ENCODE measurements at places on chromosomes 1 and 21. TPM values are rescaled to one million over a fixed set of nuclear protein-coding genes. Genes with fewer than 3 reads are reported as not detected.

The RNF207 gene
- total RNA-seq, result 115 TPM

The ELF3 gene
- 126 TPM for total RNA-seq

The NCMAP gene
- total RNA-seq, result 0.33 TPM

The LYSMD1 gene
- 5.1 TPM for total RNA-seq

The LRRC71 gene
- total RNA-seq, result 0.77 TPM

The SPRR2A gene
- not detected for total RNA-seq

The VTCN1 gene
- total RNA-seq, result not detected

The PDE4B gene
- 0.26 TPM for total RNA-seq

The UBASH3A gene
- total RNA-seq, result 0.33 TPM

- DNase-seq, result no peak
These were observed 120.8 kb upstream of the RRP15 start for GRCh38 chr1:218164111-218164929.

- no peak for DNase-seq
These were observed 11.4 kb upstream of the MNDA start for GRCh38 chr1:158819461-158820443.

- no peak for DNase-seq
These were observed 34.9 kb downstream of the RSPH1 start for GRCh38 chr21:42461185-42461520.

- DNase-seq, result no peak
These were observed 18.8 kb downstream of the OPRD1 start for GRCh38 chr1:28830814-28831213.

GRCh38 chr1:153778051-153778823 lies 3.0 kb downstream of the SLC27A3 start:
- no peak for DNase-seq

GRCh38 chr1:72481420-72481970 lies 199.2 kb upstream of the NEGR1 start:
- no peak for DNase-seq

- DNase-seq, result no peak
These were observed 6.5 kb downstream of the CNST start for GRCh38 chr1:246572785-246573184.

DNA sequence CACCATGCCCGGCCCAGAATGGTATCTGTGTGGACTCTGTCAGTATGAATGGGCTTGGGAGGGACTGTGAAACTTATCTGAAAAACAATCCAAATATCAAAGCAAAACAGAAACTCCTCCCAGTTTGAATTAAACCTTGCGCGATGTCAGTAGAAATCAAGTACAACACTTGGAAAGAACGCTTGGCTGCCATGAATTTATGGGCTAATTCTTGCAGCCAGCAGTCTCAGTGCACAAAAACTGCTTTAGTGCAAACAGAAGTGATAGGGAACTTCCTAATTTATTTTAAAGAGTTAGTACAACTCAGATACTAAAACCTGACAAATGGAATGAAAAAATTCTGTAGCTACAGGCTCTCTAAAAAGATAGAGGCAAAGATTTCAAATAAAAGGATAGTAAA lies 8.5 kb downstream of the CLCA1 start:
- DNase-seq, result no peak

- DNase-seq, result no peak
These were observed 125.0 kb upstream of the DMRTA2 start for GRCh38 chr1:50548243-50548642.

DNA sequence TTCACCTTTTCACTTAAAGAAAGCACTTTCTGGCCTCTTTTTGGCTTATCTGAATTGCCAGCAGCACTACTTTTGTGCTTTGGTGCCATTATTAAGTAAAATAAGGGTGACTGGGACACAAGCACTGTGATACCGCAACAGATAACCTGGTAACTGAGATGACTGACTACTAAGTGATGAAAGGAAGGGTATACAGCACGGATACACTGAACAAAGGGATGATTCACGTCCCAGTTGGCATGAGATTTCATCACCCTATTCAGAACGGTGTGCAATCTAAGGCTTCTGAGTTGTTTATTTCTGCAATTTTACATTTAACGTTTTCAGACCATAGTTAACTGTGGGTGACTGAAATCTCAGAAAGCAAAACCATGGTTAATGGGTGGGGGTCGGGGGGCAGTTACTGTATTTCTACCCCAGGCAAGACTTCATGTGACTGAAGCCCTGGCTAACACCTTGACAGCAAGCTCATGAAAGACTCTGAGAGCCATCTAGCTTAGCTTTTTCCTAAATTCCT lies 102.8 kb downstream of the CLIC6 start:
- peak; percentile 70 for DNase-seq

GRCh38 chr1:158248118-158248517 lies 6.1 kb upstream of the CD1A start:
- no peak for DNase-seq

DNA sequence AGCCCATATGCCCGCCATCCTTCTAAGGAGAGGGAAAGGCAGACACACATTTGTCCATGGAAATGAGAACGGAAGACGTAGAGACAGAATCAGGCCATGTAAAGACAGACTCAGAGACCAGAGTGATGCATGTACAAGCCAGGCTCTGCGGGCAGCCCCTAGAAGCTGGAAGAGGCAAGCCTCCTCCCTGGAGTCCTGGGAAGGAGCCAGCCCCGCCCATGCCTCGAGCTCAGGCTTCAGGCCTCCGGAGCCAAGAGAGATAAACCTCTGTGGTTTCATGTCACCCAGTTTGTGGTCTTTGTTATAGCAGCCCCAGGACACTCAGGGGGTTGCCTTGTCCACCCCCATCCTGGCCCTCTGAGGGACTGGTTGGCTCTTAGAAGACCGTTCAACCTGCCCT lies 11.6 kb downstream of the PDE9A start:
- no peak for DNase-seq

- DNase-seq, result no peak
These were observed 89.7 kb upstream of the VAMP3 start for GRCh38 chr1:7681401-7681800.

DNA sequence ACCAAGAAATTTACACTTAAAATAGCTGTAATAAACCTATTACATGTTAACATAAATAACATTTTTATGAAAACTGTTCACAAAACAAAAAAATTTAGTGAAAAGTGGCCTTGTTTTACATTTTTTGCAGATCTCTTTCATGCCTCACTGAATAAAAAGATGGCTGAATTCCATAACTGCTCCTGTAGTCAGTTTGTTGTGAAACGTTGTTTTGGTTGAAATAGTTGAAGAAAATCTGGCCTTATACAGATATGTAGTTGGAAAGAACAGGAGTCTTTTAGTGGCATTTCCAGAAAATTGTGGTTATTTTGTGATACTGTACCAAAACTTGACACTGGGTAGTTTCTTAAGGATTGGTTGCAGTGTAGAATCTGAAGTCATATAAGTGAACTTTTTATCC lies 18.1 kb downstream of the ITSN1 start:
- no peak for DNase-seq

- no peak for DNase-seq
These were observed 55.0 kb upstream of the MACF1 start for GRCh38 chr1:39149509-39149908.

GRCh38 chr1:243974451-243975292 lies 76.4 kb upstream of the ZBTB18 start:
- no peak for DNase-seq

DNA sequence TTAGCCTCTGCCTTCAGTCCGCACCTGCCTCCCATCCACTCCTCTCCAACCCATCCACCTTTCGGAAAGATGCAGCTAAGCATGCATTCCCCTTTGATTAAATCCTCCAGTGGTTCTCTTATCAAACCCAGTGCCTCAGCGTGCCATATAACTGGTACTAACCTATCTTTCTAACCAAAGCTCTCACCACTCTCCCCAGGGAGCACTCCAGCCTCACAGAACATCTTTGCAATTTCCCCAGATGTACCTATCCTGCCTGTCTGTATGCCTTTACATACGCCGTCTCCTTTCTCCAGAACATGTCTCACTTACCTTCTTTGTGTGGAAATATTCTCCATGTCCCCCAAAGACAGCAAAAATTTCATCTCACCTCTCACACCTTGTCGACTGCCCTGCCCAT lies 80.0 kb downstream of the SLC25A24 start:
- DNase-seq, result no peak

Measured in Panc1 (cell line).